ENCODE measurements at places on chromosomes 13 and 19. TPM values are rescaled to one million over a fixed set of nuclear protein-coding genes. Genes with fewer than 3 reads are reported as not detected.

The NUFIP1 gene
- polyA plus RNA-seq: 3.7 TPM

The SPACA6 gene
- polyA plus RNA-seq: 5.6 TPM

The CYP2A6 gene
- not detected for polyA plus RNA-seq

The LGALS14 gene
- polyA plus RNA-seq: not detected

The TNFSF11 gene
- not detected for polyA plus RNA-seq

Data from AG04450 (cell line).